Erythroblast (primary cell): ENCODE measurements at places on chromosomes 12 and 14.

- no peak for DNase-seq
Measured at GRCh38 chr14:39219075-39219499, 14.6 kb upstream of the MIA2 start.

DNA sequence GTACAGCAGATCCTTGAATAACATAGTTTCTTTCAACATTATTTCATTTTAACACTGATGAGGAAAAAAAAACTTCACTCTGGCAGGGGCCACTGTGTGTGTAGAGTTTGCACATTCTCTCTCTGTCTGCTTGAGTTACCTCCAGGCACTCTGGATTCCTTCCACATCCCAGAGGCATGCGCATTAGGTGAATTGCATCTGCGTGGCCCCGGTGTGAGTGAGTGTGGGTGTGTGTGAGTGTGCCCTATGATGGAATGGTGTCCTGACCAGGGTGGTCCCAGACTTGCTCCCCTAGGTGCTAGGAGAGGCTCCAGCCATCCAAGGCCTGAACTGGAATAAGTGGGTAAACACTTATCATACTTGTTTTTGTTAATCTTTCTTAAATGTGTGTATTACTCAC lies 90.6 kb upstream of the LRIG3 start:
- DNase-seq: no peak

DNA sequence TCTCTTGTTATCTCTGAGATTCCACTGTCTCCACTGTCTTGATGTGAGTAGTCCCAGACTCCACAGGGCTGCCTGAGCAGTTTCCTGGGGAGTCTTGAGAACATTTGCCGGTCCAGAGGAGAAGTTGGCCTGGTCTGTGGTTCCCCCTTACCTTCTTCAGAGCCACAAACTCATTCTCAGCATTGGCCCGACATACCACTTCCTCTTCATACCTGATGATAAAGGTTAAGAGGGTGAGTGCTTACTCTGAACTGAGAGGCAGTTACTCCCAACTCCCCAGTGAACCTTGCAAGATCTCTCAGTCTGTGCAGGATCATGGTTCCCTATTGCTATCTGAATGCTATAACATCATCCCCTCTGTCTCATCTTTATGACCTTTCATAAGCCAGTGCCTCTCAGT lies 2.6 kb downstream of the KRT84 start:
- no peak for DNase-seq

GRCh38 chr12:123671876-123672275 lies 963 bp downstream of the TCTN2 start:
- no peak for DNase-seq

DNA sequence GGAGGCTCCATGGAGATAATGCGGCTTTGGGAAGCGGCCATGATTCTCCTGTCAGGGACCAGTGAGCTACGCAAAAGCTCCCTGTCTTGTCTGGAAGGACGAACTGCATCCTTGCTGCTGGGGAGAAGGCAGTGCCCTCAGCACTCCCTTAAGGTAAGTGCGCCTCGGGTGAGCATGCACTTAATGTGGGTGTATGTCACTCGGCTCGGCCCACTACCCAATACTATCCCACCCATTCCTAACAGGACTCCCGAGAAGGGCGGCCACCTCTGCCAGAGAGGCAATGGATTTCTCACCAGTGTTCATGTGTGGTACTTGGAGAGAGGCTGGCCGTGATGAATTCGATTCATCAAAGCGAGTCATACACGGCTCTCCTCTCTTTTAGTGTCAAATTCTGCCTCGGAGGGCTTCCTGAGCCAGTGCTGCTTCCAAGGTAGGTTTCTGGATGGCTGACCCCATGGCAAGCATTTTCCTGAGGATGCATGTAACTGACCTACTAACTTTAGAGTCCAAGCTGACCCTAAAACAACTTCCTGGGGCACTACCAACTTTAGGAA lies 151.7 kb upstream of the RTL1 start:
- no peak for DNase-seq

- no peak for DNase-seq
Measured at GRCh38 chr14:96925422-96925821, 128.2 kb downstream of the VRK1 start.

GRCh38 chr12:92927436-92928281 lies 1.4 kb downstream of the EEA1 start:
- no peak for DNase-seq

- no peak for DNase-seq
Measured at GRCh38 chr12:47102845-47103651, 23.3 kb upstream of the AMIGO2 start.

GRCh38 chr12:92110083-92110640 lies 35.5 kb downstream of the BTG1 start:
- no peak for DNase-seq

GRCh38 chr12:75750716-75751306 lies 239.4 kb upstream of the KRR1 start:
- DNase-seq: no peak

DNA sequence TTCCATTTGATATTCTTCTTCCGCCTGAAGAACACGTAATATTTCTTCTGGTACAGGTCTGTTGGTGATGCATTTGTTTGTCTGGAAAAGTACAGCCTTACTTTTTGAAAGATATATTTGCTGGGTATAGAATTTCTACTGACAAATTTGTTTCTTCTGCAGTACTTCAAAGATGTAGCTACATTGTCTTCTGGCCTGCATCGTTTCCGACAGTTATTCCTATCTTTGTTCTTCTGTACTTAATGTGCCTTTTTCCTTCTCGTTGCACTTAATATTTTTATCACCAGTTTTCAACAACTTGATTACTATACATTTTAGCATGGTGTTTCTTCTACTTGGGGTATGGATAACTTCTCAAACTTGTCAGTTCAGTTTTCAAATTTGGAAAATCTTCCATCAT lies 47.1 kb downstream of the SENP1 start:
- DNase-seq: no peak

DNA sequence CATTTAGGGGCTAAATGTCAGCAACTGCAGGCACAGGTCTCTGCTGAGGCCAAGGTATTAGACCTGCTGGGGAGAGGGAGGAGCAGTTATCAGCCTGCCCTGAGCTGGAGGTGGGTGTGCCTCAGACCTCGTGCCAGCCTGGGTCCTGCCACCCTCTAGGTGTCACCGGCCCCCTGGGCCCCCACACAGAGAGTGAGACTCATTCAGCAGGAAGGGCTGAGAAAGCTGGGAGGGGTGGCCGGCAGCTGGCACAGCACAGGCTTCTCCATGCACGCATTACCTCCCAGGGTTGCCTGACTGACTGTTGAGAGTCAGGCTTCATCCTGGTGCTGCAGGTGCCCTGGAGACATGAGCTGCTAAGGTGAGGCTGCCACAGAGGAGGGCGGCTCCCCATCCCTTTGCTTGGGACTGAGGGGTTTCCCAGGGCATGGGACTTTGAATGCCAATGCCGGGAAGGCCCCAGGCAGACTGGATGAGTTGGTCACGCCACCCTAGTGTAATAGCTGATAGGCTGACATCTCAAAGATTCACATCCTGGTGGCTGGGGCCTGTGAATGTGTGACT lies 75.3 kb upstream of the C14orf180 start:
- no peak for DNase-seq

DNA sequence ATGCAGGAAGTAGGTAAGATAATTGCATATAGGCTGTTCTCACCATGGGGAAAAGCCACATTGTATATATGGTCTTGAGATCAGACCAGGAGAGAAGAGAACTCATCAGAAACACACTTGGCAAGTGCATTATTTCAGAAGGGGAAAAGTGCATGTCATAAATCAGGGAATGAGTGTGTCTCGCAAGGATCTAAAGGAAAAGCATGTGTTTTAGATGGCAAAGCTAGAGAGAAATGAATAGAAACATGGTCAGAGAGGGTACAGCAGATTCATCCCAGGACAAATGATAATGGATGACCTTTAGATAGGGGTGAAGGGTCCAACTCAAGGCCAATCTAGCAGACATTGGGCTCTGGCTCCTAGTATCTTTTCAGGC lies 230.2 kb upstream of the NAV3 start:
- DNase-seq: no peak

DNA sequence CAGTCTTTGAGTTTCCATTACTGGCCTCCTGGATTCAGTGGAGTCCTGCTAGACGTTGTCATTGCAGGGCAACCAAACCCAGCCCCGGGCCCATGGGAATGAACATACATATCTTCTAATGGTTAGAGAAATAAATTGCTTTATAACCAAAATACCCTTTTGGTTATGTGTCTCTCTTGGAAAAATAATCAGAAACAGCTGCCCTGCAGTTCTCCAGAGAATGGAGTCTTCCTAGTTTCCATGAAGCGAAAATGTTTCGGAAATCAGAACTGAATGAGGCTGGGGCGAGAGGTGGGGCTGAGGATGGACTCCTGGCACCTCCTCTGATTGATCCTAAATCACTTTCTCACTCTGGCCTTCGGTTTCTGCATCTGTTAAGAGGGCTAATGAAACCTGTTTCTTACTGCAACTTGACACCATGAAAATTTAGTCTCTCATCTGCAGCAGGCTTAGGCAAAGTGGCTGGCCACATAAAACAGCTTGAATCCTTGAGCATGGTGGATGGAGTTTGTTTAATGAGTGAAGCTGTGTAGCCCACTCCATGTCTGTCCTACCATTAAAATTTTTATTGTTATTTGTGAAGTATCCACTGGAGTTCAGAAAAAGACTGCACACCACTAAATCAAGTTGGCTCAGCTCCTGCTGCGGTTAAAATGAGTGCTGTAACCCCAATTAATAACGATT lies 198.9 kb downstream of the CACNA1C start:
- no peak for DNase-seq

DNA sequence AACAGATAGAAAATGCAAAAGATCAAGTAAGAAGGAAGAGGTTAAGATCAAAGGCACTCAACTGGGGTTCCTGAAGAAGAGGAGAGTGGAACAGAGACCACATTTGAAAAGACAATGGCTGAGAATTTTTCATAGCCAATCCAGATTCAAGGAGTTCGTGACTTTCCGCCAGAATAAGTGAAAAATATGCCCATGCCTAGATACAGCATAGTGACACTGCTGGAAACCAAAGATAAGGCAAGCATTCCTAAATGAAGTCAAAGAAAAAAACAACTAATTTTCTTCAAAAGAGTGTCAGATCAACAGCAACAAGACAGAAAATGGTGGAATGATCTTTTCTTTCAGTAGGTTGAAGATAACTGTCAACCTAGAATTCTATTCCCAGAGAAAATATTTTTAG lies 47.5 kb downstream of the EGLN3 start:
- peak; percentile 11 for DNase-seq

DNA sequence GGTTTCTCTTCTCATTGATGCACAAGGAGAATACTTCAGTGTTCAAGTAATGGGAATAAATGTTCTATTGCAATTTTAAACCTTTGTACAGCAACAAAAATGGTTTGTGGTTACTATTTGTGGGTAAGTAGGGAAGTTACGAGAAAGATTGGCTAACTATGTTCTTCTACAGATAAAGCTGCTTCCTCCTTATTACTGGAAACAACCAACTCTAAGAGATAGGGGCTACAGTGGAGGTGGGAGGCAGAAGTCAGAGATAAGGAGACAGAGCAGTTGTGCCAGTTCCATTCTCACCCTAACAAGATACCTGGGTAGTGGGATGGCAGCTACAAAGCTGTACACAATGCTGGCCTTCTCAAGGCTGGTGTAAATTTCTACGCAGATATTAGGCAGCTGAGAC lies 16.2 kb downstream of the NOXRED1 start:
- peak; percentile 37 for DNase-seq

DNA sequence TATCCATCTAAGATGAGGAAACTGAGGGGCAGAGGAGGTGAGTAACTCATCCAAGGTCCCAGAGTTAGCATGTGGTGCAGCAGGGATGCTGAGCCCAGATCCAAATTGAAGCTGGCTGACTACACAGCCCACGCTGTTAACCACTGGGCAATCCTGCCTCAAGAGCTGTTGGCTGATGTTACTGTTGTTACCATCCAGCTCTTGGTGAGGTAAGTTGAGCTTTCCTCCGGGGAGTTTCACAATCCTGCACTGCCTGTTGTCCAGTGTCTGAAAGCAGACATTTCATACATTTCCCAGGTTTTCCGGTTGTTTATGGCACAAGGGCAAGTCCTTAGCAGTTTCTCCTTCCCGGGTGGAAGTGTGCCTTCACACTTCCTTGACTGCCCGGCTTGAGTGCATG lies 14.5 kb downstream of the CYP46A1 start:
- DNase-seq: no peak

- no peak for DNase-seq
Measured at GRCh38 chr12:5505116-5505515, 73.2 kb downstream of the NTF3 start.

DNA sequence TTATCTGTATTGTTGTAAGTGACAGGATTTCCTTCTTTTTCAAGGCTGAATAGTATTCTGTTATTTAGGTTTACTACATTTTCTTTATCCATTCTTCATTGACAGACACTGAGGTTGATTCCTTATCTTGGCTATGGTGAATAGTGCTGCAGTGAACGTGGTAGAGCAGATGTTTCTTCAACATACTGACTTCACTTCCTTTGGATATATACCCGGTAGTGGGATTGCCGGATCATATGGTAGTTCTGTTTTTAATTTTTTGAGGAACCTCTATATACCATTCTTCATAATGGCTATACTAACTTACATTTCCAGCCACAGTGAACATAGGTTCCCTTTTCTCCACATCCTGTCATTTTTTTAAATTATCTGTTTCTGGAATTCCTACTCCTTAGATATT lies 21.8 kb downstream of the DERA start:
- DNase-seq: no peak

- no peak for DNase-seq
Measured at GRCh38 chr12:76311796-76312195, 36.4 kb downstream of the BBS10 start.

DNA sequence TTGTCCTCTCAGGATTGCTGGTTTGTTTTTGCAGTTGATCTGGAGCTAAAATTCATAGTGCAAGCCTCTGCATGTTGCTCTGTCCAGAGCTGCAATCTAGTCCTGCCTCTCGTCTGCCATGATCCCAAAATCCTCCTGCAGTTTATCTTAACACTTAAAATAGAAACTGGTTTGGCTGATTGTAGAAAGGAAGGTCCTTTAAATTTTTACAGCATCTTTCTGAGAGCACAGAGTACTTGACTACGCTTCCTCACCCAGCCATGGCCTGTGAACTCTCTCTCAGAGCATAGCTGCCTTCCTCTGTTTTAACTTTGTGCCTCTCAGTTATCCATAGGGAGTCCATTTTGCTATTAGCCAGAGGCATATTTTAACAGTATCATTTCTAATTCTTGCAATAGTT lies 877.1 kb downstream of the C12orf50 start:
- DNase-seq: no peak

- no peak for DNase-seq
Measured at GRCh38 chr12:116707751-116708150, 30.1 kb downstream of the SPRING1 start.

- DNase-seq: peak; percentile 38
Measured at GRCh38 chr12:1706632-1706980, 15.7 kb downstream of the ADIPOR2 start.

- DNase-seq: no peak
Measured at GRCh38 chr14:22484632-22485031, 104.4 kb downstream of the DAD1 start.

DNA sequence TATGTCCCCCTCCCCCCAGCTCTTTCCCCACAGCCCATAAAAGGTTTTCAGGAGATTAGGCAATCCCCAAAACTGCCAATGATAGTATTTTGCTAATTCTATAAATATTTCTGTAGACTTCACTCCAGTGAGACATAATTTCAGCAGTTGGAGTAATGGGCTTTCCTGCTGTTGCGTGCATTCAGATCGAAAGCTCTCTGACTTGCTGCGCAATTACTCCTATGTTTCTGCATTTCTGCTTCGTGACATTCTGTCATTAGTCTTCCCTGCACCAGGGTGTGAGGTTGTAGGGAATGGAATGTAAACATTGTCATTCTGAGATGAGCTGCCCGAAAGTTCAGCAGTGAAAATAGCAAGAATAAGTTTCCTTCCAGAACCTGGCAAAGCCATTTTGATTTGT lies 58.2 kb downstream of the SAMD4A start:
- DNase-seq: no peak

- no peak for DNase-seq
Measured at GRCh38 chr12:43436597-43436996, 115.4 kb downstream of the ADAMTS20 start.
